ENCODE measurements at places on chromosomes 3 and 15.

GRCh38 chr15:20106026-20106425, 435.6 kb downstream of the GOLGA6L6 start:
- no peak for DNase-seq

DNA sequence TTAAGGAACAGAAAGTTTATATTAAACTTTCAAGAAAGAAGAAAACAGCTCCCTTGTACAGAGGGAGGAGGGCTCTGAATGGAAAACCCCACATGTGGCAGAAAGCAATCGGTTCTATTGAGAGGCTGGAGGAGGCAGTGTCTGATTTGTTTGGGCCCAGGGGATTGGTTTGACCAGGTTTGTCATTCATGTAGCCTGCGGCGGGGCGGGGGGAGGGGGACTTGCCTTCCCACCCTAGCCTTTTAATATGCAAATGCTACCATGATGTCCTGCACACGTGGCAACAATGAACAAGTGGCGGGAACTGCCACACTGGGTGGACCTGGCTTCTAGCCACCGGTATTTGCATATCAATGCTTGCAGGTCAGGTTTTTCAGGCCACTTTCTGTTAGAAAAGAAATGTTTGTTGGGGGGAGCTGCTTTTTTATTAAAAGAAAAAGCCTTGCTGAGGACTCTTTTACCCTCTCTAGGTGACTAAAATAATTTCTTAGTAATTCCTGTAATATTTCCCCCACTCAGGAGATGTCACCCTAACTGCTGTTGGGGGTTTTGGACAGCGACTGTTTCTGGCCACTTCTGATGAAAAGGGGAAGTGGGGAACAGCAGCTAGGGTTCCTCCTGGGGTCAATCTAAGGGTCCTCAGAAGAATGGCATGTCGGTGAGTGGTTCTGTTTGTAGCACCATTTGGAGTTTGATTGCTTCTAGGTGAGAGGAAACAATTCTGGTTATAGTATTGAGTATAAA, 691.2 kb downstream of the TBL1XR1 start:
- DNase-seq = no peak

GRCh38 chr15:91542226-91542625, 311.3 kb upstream of the SLCO3A1 start:
- DNase-seq = no peak

- no peak for DNase-seq
These were observed 57.4 kb downstream of the LRTM1 start for GRCh38 chr3:54870423-54870822.

- DNase-seq = no peak
These were observed 170.7 kb upstream of the TOPAZ1 start for GRCh38 chr3:44070841-44071546.

GRCh38 chr3:149813367-149814281, 609 bp downstream of the RNF13 start:
- no peak for DNase-seq

DNA sequence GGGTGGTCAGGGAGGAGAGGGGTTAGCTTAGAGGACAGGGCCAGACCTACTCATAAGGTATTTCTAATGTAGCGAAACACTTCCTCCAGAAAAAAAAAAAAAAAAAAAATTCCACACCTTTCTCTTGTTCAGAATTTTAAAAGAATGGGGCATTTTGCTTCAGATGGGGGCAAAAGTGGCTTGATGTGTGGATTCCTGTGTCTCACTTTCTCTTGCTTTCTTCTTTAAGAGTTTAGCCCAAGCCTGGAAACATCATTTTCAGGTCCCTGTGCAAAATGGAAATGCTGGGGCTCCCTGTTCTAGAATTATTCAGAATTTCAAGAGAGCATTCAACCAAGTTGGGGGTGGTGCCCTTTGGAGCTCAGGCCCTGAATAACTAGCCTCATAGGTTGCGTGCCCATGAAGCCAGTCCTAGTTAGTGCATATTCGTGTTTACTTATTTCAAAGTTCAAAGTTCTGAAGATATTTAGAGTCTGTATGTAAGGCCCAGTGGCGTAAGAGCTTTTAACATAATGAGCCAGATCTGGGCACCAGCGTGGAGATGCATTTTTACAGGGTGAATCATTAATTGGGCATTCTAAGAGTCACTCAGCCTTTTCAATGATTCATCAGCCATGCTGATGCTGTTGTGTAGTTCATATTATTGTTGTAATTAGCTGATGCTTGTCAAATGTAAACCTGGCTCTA, 104.5 kb downstream of the RPLP1 start:
- DNase-seq = no peak

DNA sequence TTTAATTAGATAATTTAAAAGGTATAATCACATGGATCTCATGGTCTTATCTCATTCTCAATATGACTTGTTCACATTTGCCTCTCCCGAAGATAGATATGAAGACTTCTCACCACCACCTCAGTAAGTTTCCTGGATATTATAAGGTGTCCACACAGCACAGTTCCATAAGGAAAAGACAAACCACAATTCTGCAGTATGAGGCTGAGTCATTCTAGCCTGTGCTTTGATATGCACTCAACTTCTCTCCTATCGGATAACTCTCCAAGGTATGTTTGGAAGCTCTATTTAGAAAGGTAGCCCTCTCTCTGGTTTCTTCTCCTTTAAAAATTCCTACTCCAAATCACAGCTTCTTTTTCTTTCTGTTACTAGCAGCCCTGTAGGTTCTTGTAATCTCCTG, 612.8 kb downstream of the ZPLD1 start:
- no peak for DNase-seq

GRCh38 chr15:65818927-65819562, 27.0 kb upstream of the DENND4A start:
- no peak for DNase-seq

DNA sequence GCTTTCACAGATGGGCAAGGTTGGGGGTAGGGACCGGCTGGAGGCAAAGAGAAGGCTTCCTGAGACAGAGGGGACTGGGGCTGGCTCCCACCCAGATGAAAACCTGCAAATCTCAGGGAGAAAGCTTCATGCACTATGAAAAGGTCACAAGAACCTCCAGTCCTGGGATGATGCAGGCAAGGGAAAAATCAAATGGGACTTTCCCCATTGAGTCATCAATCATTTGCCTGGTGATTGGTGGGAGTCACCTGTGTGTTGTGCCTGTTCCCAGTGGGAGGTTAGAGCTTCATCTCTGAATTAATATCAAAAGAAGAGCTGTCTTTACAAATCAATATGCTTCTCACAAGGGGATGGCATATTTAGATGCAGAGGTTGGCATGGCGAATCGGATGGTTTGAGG, 49.9 kb downstream of the CACNA1D start:
- DNase-seq = no peak

- no peak for DNase-seq
These were observed 681 bp downstream of the CTDSPL start for GRCh38 chr3:37862219-37862902.

- no peak for DNase-seq
These were observed 695 bp downstream of the GMPS start for GRCh38 chr3:155870945-155871745.

GRCh38 chr15:75358771-75359536, 9.5 kb downstream of the MAN2C1 start:
- DNase-seq = no peak

- DNase-seq = no peak
These were observed 88.8 kb downstream of the MEGF11 start for GRCh38 chr15:66164788-66165187.

- DNase-seq = no peak
These were observed 5.1 kb downstream of the RCN2 start for GRCh38 chr15:76936671-76937070.

DNA sequence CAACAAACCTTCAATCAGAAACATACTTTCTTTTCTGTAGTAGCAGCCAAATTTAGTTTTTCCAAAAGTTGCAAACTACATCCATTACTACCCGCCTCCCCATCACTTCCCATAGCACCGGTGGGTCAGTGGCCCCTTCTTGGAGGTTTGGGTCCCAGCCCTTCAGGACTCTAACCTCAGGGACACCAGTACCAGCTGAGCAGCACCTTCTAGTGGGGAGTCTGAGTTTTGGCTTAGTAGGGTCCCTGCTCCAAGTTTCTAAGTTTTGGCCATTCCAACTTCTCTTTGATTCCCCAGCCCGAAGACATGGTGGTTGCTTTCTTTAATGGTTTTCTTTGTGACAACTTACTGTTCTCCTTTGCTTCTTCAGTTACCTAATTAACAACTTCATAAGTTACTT, 160.6 kb downstream of the ECT2 start:
- no peak for DNase-seq

- DNase-seq = no peak
These were observed 110.4 kb downstream of the LRRC28 start for GRCh38 chr15:99361545-99362185.

- no peak for DNase-seq
These were observed 96.4 kb downstream of the ANO10 start for GRCh38 chr3:43525386-43525785.

- no peak for DNase-seq
These were observed 34.0 kb downstream of the SENP7 start for GRCh38 chr3:101478980-101479379.

DNA sequence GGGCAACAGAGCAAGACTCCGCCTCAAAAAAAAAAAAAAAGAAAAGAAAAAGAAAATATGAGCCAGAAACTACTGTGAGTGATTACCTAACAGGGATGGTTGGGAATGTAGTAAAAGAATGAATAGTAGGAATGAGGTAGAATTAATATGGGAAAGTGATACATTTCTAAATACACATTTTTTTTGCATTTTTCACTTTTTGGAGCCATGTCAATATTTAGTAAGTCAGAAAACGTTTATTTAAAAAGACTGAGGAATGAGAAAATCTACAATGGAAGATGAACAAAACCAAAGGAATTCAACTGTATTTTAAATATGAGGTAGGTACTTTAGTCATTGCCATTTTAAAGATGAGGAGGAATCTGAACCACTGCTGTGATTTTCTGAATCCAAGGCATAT, 817.2 kb upstream of the CADM2 start:
- no peak for DNase-seq

DNA sequence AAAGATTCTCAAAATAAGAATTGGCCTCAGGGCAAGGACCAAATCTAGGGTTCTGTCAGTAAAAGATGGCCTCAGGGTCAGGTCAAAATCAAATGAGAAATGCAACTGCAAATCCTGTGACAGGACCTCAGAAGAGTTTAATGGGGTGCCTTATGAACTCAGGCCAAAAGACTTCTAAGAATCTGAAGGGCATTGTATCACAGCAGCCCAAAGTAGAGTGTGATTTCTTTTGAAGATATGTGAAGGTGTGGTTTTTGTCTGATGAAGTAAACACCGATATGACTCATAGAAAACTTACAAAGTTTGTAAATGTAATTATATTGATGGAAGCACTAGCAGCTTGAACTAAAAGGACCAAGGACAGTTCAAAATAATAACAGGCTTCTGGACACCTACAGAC, 966.1 kb downstream of the AGBL1 start:
- no peak for DNase-seq

- no peak for DNase-seq
These were observed 151.1 kb upstream of the ARHGEF26 start for GRCh38 chr3:153970047-153970446.

- DNase-seq = no peak
These were observed 5.2 kb upstream of the ZXDC start for GRCh38 chr3:126480861-126481260.

GRCh38 chr15:46622851-46623250, 988.0 kb downstream of the SQOR start:
- no peak for DNase-seq

- DNase-seq = no peak
These were observed 93.0 kb upstream of the HES1 start for GRCh38 chr3:194042927-194043326.

DNA sequence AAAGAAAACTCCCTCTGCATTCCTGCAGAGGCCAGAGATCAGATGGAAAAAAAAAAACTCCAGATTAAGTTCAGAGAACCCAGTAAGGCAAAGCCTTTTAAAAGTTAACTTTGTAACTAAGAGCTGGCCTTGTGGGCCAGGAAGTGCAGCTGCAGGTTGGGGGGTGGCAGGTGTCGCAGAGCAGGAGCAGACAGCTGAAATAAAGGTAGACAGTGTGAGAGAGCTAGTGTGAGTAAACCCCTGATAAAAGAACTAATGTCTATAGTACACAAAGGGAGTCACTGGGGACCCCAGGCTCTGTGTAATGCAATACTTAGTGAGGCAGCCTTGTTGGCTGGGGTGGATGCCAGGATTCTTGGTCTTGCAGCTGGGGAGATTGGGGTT, 42.1 kb downstream of the PPCDC start:
- DNase-seq = no peak

- no peak for DNase-seq
These were observed 76.0 kb downstream of the THSD4 start for GRCh38 chr15:71191296-71191695.

- DNase-seq = no peak
These were observed 7.3 kb upstream of the TRPM1 start for GRCh38 chr15:31108836-31109235.

DNA sequence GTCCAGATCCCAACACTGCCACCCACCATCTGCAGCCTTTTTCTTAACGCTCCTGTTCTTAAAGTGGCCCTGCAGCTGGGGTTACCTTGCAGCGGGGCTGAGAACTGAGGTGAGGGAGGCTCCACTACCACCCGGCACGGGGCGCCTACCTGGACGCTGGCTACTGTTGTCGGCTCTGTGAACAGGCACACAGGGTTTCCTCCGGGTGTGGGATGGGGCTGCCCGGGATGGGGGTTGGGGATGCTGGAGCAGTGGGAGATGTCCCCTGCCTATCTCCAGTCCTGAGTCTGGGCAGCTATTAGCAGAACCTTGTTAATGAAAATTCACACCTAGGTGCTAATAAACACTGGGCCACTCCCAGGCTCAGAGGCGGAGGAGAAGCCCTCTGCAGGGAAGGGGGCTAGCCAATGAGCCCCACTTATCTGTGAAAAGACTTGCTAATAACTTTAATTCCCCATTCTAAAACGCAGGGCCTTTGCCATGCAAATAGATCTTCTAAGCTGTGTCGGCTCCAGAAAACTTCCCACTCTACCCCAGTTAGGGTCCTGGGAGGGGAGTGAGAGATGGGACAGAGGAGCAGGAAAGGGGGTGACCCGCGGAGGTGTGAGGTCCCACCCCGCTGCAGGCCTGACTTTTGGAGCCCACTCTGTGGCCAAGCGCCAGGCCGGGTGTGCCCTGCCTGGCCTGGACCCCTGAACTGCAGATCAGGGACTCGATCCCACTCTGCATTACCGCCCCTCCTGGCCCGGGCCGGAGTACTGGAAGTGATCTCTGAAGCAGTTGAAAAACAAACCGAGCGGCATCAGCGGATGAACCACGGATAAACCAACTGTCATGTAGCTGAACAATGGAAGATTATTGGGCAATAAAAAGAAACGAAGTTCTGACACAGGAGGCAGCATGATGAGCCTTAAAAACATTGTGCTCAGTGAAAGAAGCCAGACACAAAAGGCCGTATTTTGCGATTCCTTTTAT, 3.1 kb downstream of the MESP1 start:
- no peak for DNase-seq

GRCh38 chr15:89003865-89004725, 84.2 kb upstream of the ABHD2 start:
- no peak for DNase-seq

GRCh38 chr3:156513619-156514018, 41.3 kb downstream of the SSR3 start:
- DNase-seq = no peak

DNA sequence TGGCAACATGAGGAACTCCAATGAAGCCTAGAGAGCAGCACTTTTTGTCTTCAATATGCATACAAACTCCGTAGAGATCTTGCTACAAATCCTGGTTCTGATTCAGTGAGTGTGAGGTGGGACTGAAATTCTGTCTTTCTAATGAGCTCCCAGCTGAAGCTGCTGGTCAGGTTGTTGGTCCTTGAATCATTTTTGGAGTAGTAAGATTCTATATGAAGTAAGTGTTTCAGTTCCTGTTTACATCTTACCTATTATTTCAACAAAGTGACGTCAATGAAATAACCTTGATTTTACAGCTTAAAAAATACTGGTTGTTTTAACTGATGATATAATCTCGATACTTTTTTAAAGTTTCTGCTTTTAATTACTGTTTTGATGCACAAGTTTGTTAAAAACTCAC, 33.9 kb downstream of the SHQ1 start:
- no peak for DNase-seq
